ENCODE measurements at places on chromosomes 6 and 20. TPM values are rescaled to one million over a fixed set of nuclear protein-coding genes. Genes with fewer than 3 reads are reported as not detected.

Gene PNPLA1
- total RNA-seq, result 0.11 TPM

Gene IBTK
- 53.5 TPM for total RNA-seq

Gene RBBP8NL
- not detected for total RNA-seq

Gene CBLN4
- total RNA-seq, result 20.3 TPM

Gene CDK5RAP1
- 22.0 TPM for total RNA-seq

Gene FKBP1C
- total RNA-seq, result not detected

Gene EBF4
- total RNA-seq, result 9.7 TPM

GRCh38 chr6:87393026-87393622, 14.6 kb upstream of the CFAP206 start:
- DNase-seq, result peak; percentile 33

- peak; percentile 43 for DNase-seq
Observed at GRCh38 chr6:161696801-161697200, 422.9 kb upstream of the AGPAT4 start.

DNA sequence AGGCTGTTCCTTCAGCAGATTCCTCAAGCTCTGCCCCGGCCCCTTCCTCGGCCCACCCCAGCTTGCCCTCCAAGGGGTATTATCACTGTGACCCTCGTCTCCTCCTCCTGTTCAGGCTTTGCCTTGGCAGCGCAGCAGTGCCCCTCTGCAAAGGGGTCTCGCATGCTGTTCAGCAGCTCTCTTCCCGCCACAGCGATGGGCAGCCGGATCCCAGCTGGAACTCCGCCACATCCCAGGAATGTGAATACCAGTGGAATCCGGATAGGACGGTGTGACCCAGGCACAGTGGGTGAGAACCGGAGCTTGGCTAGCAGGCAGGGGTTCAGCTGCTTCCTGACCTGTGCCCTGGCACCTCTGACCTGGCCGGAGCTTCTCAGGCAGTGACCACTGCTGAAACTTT, 52.9 kb downstream of the RNASET2 start:
- no peak for DNase-seq

DNA sequence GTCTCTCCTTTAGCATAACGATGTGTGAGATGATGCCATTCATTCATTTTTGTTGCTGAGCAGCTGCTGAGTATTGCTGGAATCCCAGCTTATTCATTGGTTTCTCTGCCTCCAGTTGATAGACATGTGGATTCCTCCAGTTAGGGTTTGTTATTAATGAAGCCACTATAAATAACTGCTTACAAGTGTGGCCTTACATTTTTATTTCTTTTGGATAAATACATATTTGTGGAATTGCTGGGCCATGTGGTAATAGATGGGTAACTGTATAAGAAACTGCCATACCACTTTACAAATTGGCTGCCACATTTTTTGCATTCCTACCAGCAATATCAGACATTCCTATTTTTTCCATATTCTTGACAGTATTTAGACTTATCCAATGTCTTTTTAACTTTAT, 2.6 kb upstream of the HLA-B start:
- DNase-seq, result no peak

DNA sequence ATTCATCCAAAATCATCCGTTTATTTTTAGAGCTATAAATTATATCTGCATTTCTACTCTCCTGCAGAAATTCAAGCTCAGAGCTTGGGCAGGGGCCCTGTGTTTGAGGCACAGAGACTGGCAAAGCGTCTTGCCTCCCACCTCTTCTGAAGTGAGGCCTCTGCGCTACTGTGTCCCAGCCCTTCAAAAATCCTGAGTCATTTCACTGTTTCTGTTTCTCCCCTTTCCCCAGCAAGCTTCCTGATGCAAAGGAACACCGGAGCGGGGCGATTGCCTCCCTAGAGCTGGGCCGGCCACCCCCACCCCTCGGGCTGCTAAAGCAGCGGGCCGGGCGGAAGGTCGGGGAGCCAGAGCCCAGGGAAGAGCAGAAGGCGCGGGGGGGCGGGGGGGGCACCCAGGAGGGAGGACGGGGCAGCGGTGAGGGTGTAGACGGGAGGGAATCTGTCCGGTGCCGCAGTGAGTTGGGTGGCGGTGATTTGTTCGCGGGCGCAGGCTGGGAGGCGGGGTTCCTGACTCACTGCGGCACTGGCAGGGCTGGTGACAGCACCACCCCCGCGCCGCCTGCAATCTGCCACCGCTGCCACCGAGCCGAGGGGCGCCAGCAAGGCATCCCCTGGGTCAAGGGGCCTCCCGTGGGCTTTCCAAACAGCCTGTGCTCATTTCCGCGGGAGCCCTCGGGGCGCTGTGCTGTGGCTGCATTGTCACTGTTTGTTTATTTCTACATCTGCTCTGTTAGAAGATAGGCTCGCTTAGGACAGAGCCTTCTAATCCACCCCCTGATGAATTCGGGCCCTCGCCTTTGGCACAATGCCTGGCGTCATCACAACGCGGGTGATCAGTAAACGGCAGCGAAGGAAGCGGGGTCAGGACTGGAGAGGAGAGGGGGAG, 46.5 kb upstream of the SNAP25 start:
- peak; percentile 71 for DNase-seq

- no peak for DNase-seq
Observed at GRCh38 chr20:31630187-31630790, 7.4 kb upstream of the COX4I2 start.

DNA sequence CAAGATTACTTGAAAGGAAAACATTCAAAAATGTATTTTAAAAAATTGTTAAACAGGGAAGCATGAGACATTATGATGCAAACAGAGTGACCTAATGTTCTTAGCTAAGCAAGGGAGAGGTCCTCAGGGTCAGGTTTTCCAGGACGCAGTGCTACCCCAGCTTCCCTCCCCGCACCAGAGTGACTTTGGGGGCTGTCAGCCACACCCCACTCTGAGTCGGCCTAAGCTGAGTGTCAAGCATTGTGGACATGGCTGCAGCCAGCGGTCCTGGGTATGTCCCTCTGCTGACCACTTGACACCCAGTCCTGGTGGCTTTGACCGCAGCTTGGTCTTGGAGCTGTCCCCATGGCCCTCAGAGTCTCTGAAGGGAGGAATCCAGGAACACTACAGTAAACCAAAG, 54.9 kb upstream of the CD93 start:
- no peak for DNase-seq

DNA sequence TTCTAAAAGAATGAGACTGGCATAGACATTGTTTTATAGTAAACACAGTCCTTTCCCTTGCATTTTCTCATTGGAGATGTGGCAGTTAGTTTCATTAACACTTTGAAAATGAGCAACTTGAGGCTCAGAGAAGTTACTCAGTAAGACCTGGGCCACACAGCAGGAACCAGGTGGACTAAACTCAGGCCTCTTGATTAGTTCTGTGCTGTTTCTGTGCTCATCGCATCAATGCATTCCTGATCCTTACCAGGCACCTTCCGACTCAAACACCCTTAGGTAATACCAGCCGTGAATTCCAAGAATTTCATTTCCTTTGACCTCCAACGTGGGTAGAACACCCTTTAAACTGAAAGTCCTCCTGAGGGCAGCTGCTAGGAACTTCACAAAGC, 362.8 kb downstream of the ESR1 start:
- DNase-seq, result no peak

GRCh38 chr6:152355166-152355565, 282.0 kb downstream of the SYNE1 start:
- no peak for DNase-seq

DNA sequence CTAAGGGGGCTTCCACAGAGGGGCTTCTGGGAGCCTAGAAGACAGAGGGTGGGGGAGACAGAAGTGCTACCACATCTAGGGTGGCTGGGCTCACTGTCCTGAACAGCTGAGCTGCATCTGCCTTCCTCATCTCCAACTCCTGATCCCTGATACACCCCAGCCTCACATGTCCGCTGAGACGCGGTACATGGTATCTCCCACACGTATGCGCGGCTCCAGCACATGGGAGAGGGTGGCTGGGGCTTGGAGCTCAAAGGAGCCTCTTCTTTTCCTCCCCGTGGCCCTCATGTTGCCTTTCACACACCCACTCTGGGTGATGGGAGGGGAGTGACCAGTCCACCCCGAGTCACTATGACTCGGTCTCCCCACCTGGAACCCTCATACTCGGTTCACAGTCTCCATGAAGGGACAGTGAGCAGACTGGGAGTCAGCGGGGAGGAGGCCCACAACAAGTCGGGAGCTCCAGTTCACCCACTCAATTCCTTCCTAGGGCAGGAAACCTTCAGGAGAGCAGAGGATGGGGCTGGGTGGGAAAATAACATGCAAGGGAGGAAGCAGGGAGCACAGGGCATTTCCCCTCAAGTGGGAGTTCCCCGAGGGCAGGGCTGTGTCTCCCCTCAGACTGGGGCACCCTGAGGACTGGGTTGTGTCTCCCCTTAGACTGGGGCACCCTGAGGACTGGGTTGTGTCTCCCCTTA, 61.7 kb downstream of the MRPL14 start:
- DNase-seq, result no peak

DNA sequence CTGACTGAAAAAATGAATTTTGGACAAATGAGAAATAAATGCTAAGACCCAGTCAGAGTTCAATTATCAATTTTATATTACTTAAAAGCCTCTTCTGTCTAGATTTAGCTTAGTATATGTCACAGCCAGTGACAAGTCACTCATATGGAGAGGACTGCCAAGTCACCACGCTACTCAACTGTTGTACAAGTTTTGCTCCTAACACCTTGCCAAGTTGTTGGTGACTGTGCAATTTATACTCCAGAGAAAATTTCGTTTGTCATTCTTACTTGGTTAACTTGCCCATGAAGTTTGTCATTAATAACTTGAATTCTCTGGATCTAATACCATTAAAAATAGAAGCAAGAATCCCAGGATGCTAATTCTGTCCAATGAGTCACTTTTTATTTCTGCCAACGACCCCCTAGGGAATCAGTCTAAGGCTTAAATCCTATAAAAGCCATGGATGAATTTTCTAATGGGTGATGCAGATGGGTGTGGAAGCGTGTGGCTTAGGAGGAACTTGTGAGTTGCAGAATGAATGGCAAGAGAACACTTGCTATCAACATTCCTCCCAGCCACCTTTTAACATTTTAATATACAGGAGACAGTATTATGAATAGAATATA, 30.4 kb upstream of the FBXO30 start:
- no peak for DNase-seq

DNA sequence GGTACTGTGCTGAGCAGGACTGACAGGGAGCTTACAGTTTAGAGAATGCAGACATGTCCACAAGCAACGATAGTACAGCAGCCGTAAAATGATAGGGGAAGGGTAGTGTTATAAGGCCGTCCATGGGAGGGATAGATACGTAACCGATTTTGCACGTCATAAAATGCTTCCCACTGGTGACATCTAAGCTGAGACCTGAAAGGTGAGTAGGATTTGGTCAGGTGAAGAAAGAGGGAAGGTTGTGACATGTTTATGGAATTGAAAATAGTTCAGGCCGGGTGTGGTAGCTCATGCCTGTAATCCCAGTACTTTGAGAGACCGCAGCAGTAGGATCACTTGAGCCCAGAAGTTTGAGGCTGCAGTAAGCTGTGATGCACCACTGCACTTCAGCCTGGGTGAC, 25.6 kb downstream of the SNX9 start:
- DNase-seq, result no peak

- DNase-seq, result peak; percentile 94
Observed at GRCh38 chr6:5082487-5083306, 2.4 kb upstream of the PPP1R3G start.

GRCh38 chr20:3734111-3734843, 1.8 kb downstream of the HSPA12B start:
- no peak for DNase-seq

DNA sequence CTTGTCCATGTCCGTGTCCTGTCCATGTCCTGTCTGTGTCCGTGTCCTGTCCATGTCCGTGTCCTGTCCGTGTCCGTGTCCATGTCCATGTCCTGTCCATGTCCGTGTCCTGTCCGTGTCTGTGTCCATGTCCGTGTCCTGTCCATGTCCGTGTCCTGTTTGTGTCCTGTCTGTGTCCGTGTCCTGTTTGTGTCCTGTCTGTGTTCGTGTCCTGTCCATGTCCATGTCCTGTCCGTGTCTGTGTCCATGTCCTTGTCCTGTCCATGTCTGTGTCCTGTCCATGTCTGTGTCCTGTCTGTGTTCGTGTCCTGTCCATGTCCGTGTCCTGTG, 55.0 kb upstream of the BHLHE23 start:
- DNase-seq, result no peak

All from adrenal gland (tissue), 19 donors.